ENCODE measurements at places on chromosomes 6 and 20.
A peak's percentile ranks its signal among the peaks of the same experiment; 100 is the strongest.

DNA sequence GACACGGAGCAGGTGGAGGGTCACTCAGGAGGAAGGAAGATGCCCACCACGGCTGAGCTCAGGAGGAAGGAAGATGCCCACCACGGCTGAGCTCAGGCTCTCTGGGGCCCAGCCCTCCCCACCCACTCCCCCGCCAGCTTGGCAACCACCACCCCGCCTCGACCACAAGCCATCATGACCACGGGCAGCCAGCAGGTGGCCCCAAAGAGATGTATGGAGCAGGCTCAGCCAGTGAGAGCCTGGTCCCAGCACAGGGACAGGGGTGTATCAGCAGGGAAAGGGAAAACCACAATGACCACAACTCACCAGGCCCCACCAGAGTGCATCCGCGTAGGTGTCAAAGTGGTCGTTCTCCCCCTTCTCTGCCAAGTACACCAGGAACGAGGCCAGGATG is 30.4 kb downstream of the KCNQ2 start:
- peak; percentile 59 for DNase-seq

DNA sequence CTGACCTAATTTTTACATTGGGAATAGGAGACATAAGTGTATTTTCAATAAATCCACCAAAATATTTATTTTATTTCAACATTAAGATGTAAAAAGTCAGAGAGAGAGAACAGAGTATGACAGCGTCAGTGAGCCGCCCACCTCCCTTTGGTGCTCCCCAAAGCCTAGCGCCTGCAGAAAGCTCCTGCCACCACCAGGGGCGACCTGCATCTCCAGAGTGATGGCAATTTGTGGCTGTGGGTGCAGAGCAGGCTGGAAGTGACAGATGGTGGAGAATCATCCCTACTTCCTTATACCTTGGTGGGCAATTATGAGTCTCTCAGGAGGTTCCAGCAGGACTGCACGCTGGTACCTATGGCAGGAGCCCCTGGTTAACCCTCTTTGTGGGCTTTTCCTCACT is 87.3 kb downstream of the PTPRT start:
- no peak for DNase-seq

DNA sequence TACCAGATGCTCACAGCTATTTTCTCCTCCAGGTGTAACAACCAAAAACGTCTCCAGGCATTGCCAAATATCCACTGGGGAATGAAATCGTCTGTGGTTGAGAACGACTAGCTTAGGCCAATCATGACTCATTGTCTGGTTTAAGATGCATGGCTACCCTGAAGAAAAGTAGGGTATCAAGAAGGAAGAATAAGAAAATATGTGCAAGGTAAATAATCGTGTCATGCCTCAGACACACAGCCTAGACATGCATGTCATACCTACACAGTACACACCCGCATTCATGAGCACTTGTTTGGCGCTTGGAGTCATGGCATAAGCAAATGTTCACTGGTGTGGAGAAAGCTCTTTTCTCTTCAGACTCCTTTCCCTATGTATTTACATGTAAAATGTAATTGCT is 745.7 kb downstream of the MAFB start:
- DNase-seq: no peak

DNA sequence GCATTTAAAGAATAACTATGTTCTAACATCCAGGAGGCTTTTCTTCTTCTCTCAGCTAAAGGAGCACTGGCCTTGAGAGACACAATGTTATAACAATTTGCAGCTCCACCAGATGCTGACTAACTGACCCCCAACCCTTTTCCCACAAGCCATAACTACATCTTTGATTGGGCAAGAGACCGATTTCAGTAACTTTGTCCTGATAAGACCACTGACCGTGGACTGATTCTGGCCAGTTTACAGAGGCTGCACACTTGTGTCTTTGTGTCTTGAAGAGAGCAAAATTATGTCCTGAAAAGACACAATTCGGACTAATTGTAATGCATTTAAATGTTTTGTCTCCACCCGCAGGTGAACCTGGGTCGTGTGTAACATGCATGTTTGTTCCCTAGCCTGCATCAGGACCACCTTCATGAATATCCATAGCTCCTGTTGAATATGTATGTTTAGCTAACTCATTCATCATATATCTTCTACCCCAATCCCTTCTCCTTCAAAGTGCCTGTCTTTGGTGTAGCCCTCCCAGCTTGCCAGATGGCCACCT is 22.3 kb downstream of the ABRACL start:
- DNase-seq: no peak

DNA sequence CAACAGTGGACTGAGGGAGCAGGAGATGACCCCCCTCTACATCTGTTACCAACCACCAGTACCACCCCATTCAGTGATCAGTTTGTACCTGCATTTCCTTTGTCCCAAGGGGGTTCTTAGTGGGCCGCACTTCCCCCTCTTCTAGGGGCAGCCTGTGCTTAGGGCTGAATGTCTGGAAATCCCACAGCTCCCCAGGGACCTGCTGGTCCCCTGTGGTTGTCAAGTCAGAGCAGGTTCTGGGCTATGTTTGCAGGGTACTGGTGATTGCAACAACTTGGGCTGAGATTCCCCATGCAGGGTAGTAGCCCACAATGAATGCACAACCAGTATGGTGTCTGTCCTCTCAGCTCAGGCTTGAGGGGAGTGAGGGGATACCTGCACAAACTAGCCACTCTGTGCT is 39.7 kb upstream of the COL10A1 start:
- no peak for DNase-seq

DNA sequence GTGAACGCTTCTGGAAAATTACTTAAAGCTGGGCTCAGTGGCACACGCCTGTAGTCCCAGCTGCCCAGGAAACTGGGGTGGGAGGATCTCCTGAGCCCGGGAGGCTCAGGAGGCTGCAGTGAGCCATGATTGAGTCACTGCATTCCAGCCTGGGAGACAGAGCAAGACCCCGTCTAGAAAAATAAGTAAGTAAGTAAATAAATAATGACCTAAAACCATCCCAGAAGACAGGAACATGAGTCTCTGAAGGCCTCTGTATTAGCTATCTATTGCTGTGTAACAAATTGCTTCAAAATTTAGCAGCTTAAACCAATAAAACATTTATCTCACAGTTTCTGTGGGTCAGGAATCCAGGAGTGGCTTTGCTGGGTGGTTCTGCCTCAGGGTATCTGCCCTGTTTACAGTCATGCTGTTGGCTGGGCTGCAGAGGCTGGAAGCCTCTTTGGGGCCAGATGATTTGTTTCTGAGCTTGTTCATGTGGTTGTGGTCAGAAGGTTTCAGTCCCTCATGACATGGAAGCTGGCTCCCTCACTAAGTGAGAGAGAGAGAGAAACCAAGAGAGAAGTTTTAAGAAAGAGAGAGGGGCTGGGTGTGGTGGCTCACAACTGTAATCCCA is 48.4 kb upstream of the NCOA3 start:
- DNase-seq: peak; percentile 65

- no peak for DNase-seq
Measured at GRCh38 chr6:151293688-151294016, 53.9 kb downstream of the AKAP12 start.

GRCh38 chr6:35707714-35708407 is 19.1 kb upstream of the FKBP5 start:
- DNase-seq: no peak

- DNase-seq: no peak
Measured at GRCh38 chr6:166927240-166927934, 29.0 kb downstream of the RNASET2 start.

DNA sequence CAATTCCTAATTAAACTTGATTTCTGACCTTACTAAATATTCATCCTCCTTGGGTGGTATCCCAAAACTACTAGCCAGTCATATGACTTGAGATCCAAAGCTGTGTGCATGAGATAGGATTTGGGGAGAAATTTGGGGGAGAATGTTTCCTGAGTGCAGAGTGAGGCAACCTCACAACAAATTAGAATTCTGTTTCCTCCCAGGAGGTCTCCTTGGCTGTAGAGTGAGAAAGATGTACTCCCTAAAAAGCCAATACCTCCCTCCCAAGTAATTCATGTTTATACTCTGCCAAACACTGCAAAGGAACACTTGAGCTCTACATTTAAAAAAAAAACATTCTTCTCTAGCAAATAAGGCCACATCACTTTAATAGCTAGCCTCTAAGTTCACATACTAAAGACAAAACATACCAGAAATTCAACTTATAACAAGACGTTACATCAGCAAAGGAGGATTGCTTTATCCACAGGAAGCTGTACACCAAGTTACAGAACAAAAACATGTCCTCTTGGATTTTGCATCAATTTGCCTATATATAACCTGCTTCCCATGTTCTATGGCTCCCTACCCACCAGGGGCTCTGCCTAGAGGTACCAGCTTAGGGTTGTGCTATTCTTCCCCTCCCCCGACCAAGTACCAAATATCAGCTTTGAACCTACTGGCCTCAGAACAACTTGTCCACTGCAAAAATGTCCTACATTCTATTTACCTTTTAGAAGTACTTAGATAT is 15.4 kb upstream of the TMEM30A start:
- no peak for DNase-seq

GRCh38 chr20:8250539-8251200 is 118.6 kb downstream of the PLCB1 start:
- no peak for DNase-seq

DNA sequence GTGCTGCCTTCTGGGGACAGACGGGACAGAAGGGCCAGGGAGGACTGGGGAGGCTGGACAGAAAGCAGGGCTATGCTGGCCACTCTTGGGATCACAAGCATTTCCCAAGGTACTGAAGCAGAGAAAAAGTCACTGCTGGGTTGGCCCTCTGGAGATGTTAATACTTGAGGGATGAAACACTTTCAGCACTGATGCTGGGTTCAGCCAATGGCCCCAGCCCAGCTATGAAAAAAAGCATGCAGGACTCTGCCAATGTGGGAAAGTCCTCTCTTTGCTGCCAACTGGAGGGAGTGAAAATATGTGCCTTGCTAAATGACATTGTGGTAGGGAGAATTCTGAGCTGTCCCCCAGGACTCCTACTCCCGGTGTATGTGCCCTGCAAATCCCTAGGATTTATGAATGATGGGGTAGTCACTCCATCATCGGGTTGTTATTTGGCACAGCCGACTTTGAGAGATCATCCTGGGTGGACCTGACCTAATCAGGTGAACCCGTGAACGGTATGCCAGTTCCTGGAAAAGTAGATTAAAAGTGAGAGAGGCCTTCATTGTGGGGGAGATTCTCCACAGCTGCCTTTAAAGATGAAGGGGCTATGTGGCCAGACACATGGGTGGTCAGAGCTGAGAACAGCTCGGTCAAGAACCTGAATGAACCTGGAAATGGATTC is 119.9 kb upstream of the TRAF3IP2 start:
- DNase-seq: no peak

DNA sequence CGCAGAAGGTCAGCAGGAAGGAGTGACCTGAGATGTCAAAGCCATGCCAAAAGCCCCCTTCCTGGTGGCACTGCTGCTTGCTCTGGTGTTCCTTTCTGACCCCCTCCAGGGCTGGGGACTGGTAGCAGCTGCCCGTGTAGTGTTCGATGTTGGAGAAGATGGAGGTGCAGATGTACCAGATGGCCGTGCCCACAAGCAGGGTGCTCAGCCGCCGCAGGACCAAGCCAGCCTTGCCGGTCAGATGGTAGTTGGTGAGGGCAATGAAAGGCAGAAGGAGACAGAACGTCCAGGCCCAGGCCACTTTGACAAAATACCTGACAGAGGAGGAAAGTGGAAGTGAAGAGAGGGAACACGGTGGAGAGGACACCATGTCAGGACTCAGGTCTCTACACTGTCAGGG is 4.1 kb downstream of the FITM2 start:
- DNase-seq: no peak

DNA sequence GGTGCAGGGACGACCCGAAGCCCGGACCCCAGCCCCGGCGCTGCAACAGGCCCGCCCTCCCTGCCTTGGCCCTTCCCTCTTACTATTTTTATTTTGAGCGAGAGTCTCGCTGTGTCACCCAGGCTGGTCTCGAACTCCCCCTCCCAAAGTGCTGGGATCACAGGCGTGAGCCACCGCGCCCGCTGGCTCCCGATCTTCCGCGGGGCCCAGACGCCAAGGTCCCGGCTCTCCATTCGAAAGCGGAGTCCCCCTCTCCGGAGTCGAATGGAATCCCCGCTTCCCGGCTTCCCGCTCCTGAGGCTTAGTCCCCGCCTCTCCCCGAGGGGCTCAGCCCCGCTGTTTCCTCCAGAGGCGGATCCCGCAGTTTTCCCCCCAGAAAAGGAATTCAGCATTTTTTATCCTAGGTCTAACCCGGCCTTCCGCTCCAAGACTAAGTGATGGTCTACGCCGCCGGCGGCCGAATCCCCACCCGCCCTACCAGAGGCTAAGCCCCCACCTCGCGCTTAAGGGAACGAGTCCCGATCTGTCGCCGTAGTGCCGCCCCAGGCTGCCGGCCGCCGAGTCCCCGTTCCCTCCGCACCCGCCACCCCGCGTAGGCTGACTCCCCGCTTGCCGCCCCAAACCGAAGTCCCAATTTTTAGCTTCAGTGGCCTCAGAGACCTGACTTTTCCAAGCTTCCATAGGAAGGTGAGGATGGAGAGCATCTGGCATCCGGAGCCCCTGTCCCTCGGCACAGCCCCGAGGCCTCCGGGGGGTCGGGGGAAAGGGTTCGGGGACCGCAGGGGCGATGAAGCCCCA is 11.5 kb upstream of the TMC2 start:
- no peak for DNase-seq

DNA sequence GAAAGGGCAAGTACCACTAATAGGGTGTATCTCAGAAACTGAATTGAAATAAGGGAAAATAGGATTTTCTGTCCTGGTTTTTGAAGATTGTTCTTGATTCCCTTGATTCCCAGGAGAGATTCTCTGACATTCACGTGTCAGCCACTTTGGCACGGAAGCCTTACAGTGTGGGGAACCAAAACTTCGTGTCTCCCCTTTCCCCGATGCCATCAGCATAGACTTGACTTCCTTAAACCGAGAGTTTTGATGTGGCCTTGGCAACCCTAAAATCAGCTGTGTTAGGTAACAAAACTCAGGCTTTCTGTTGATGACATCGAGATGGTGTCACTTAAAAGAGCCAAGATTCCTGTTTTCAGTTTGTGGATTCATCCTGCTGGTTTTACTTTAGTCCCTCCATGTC is 7.5 kb downstream of the HMGN4 start:
- no peak for DNase-seq

DNA sequence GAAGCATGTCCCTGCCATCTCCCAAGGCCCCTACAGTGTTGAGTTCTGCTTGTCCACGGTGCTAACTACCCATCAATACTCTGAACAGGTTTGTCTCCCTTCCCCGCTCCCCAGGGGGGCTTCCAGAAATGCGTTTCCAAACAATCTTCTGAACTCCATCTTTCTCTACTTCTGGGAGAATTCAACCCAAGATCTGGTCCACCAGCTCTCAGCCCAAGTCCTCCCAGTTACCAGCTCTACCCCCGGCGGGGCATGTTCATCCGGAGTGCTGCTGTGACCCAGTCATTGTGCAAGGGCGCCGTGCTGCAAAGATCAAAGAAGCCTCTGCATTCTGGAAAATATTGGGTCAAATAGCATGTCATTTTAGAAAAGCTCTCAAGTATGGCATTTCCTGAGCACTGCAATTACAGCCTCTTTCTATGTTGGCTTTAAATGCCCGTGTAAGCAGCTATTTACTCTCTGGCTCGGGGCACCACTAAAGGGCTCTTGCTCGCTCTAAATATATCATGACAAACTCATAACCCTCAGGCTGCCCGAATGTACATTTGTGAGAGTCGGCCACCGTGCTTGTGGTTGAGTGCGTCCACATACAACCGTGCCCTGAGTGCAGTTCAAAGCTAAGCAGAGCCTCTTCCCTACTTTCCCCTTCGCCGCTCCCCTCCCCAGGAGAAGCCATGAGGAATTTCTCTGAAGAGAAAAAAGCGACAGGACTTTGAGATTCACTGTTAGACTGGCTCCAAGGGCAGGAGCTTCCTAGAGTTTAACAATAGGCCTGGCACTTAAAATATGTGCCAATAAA is 71.6 kb downstream of the BANF2 start:
- DNase-seq: no peak

Measured in stimulated activated CD8-positive, alpha-beta memory T cell treated with anti-CD3 and anti-CD28 coated beads, Interleukin-15, amount 100 ng/mL, for 48 hours (primary cell).